Muscle of leg (tissue), 16 donors: ENCODE measurements at places on chromosomes 3 and 15.

DNA sequence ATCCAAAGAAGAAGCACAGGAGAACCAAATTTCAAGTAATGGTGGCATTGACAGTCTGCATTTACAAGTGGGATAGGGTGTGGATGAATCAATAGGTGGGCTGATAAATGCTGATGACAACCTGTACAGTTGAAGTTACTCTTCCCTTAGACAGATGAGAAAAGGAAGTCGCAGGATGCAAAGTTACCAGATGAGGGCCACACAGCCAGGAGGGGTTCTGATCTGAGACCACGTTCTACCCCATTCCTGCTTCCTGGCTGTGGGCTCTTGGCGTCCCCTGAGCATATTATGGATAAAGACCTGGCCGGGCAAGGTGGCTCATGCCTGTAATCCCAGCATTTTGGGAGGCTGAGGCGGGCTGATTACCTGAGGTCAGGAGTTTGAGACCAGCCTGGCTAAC lies 104.6 kb downstream of the EOMES start:
- no peak overlapping the region for H3K4me3 ChIP-seq
- no peaks in the 10 kb centered on the region for H3K36me3 ChIP-seq
- no peaks in the 10 kb centered on the region for H3K4me1 ChIP-seq
- H3K27me3 ChIP-seq: no peaks in the 10 kb centered on the region

DNA sequence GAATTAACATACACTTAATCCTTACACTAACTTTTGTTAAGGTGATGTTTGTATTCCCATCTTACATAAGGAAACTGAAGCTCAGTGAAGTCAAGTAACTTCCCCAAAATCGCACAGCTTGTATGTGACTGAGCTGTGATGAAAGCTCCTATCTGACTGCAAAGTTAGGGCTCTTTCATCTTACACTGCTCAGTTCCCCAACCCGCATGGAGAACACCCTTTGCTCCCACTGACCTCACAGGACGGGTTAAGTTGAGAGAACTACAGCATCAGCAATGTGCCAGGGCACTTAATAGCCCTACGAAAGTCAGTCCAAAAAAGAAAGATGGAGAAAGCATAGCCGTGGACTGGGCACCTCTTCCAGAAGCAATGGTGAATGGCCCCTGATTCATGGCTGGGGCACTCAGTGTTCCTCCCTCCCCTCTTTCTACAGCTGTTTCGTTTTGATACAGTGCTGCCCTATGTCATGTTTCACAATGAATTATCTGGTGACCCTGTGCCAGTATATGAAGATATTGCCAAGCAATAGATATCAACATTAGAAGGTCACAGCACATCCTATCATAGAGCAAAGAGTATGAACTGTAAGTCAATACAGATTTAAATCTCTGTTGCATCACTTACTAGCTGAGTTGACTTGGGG lies 38.0 kb downstream of the CADPS start:
- no peaks in the 10 kb centered on the region for H3K27me3 ChIP-seq
- H3K36me3 ChIP-seq: no peaks in the 10 kb centered on the region
- no peak overlapping the region for H3K27ac ChIP-seq
- H3K4me1 ChIP-seq: no peaks in the 10 kb centered on the region
- no peak overlapping the region for H3K4me3 ChIP-seq

DNA sequence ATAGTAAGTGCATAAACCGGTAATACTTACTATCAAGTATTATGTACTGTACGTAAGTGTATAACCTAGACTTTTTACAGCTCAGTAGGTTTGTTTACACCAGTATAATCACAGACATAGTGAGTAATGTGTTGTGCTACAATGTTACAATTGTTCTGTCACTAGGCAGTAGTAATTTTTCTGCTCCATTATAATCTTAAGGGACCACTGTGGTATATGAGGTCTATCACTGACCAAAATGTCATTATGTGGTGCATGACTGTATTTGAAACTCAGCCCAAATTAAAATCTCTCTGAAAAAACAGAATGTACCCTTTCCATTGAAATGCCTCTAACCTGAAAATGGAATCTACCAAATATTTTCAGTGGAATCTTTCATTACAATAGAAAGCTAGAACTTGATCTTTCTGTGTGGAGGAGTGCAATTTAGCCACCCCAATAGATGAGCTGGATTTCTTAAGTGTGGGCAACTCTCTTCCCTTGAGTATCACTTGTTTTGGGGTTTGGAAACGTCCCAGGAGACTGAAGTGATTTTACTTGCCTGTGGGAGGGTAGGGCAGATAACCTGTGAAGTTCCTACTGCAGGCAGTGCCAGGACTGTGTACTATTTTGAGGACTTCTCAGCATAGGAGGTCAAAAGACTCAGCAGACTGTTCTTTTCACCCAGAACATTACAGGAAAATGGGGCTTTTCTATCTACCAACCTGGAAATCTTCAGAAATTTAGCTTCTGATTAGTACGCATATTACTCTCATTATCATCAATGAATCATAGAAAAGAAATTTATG lies 50.9 kb downstream of the FAM98B start:
- no peak for DNase-seq
- no peaks in the 10 kb centered on the region for H3K36me3 ChIP-seq
- no peaks in the 10 kb centered on the region for H3K4me1 ChIP-seq

- H3K36me3 ChIP-seq: no peaks in the 10 kb centered on the region
- no peaks in the 10 kb centered on the region for H3K27me3 ChIP-seq
- H3K27ac ChIP-seq: no peak overlapping the region
- H3K4me1 ChIP-seq: peaks cover 6% of the 10 kb centered on the region
- no peak overlapping the region for H3K4me3 ChIP-seq
Measured at GRCh38 chr15:51726302-51727073, 11.0 kb downstream of the LYSMD2 start.

- no peaks in the 10 kb centered on the region for H3K4me1 ChIP-seq
- peak; percentile 58 for DNase-seq
- no peaks in the 10 kb centered on the region for H3K27me3 ChIP-seq
Measured at GRCh38 chr15:65902373-65902772, 33.1 kb downstream of the RAB11A start.

- no peaks in the 10 kb centered on the region for H3K4me1 ChIP-seq
- peaks cover 16% of the 10 kb centered on the region for H3K27me3 ChIP-seq
- no peak overlapping the region for H3K27ac ChIP-seq
- no peak overlapping the region for H3K4me3 ChIP-seq
Measured at GRCh38 chr3:126696701-126697267, 7.3 kb upstream of the CHCHD6 start.

DNA sequence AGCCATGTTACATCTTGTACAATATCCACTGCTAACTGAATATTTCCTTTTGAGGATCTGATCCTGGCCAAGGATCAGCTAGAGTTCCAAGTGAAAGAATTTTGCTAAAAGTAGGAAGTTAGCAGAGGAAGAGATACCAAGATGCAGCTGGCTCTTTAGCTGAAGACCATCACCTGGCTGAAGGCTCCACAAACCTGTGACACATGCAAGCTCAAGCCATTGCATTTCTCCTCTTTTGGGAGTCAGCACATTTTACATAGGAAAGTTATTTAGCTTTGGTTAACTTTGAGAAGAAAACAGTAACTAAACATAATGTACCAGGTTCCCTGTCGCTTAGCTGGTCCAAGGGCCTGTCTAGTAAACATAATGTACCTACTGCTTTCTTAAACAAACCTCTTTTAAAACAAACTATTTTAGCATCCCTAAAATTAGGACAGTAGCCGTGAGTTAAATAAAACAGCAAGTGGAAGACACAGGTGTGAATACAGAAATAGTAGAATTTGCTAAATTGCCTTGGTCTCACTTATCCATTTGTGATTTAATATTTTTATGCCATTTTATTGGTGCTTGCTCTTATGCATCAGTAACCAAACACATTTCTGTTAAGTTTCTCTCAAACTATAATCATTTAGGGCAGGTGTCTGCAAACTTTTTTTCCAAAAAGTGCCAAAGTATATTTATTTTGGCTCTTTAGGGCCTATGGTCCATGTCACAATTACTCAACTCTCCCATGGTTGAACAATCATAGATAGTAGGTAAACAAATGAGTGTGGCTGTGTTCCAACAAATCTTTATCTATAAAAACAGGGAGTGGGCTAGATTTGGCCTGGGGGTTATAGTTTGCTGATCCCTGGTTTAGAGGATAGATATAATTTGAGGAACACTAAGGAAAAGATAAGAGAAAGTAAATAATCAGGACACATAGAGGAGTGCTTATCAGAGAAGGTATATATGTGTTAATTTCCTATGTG lies 11.2 kb downstream of the GCSAM start:
- no peak overlapping the region for H3K4me3 ChIP-seq
- DNase-seq: no peak
- H3K4me1 ChIP-seq: peaks cover 15% of the 10 kb centered on the region
- H3K36me3 ChIP-seq: no peaks in the 10 kb centered on the region

GRCh38 chr3:197854596-197855343 lies 63.7 kb downstream of the LRCH3 start:
- no peaks in the 10 kb centered on the region for H3K27me3 ChIP-seq
- H3K4me3 ChIP-seq: no peak overlapping the region
- peaks cover 40% of the 10 kb centered on the region for H3K36me3 ChIP-seq

GRCh38 chr15:87816811-87817210 lies 439.7 kb downstream of the NTRK3 start:
- no peaks in the 10 kb centered on the region for H3K27me3 ChIP-seq
- H3K27ac ChIP-seq: no peak overlapping the region
- H3K4me3 ChIP-seq: no peak overlapping the region
- no peak for DNase-seq
- H3K36me3 ChIP-seq: no peaks in the 10 kb centered on the region

GRCh38 chr3:12334786-12335185 lies 45.9 kb downstream of the PPARG start:
- H3K4me3 ChIP-seq: no peak overlapping the region
- H3K27me3 ChIP-seq: no peaks in the 10 kb centered on the region
- H3K27ac ChIP-seq: no peak overlapping the region
- no peaks in the 10 kb centered on the region for H3K36me3 ChIP-seq
- no peak for DNase-seq

DNA sequence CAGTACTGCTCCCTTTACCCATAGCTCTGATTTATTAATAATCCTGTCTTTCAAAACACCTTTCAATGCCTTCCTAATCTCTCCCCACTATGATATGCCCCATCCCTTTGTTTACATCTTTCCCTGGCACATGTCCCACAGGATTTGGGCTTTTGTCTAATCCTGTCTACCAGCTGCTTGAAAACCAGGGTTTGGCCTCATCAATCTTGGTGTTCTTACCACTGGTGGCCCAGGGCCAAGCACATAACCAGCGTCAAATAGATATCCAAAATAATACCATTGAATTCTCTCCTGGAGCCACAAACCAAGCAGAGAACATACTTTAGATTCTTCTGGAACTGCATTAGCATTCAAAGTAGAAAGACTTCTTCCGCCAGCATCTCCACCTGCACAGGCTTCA lies 104.8 kb upstream of the PPP2R3A start:
- H3K4me1 ChIP-seq: no peaks in the 10 kb centered on the region
- H3K27me3 ChIP-seq: no peaks in the 10 kb centered on the region
- no peak overlapping the region for H3K4me3 ChIP-seq
- H3K27ac ChIP-seq: no peak overlapping the region
- peak; percentile 3 for DNase-seq

GRCh38 chr3:11221818-11222415 lies 50.3 kb upstream of the ATG7 start:
- H3K27ac ChIP-seq: peak overlapping the region; percentile 54
- no peaks in the 10 kb centered on the region for H3K36me3 ChIP-seq
- DNase-seq: peak; percentile 55
- no peaks in the 10 kb centered on the region for H3K27me3 ChIP-seq
- H3K4me1 ChIP-seq: no peaks in the 10 kb centered on the region

GRCh38 chr15:74228723-74229081 lies 7.4 kb upstream of the CCDC33 start:
- H3K4me1 ChIP-seq: peaks cover 32% of the 10 kb centered on the region
- no peak overlapping the region for H3K4me3 ChIP-seq
- H3K36me3 ChIP-seq: no peaks in the 10 kb centered on the region
- H3K27me3 ChIP-seq: peaks cover 10% of the 10 kb centered on the region
- H3K27ac ChIP-seq: peak overlapping the region; percentile 78
- DNase-seq: peak; percentile 84

- H3K27me3 ChIP-seq: peaks cover 28% of the 10 kb centered on the region
- DNase-seq: peak; percentile 6
- no peak overlapping the region for H3K27ac ChIP-seq
- H3K4me3 ChIP-seq: peak overlapping the region; percentile 44
Measured at GRCh38 chr3:33217866-33218445, 654 bp downstream of the SUSD5 start.

- peaks cover 11% of the 10 kb centered on the region for H3K36me3 ChIP-seq
- H3K27me3 ChIP-seq: no peaks in the 10 kb centered on the region
- no peak for DNase-seq
- H3K4me1 ChIP-seq: peaks cover 1% of the 10 kb centered on the region
Measured at GRCh38 chr3:130576375-130577266, 59.6 kb downstream of the COL6A6 start.

DNA sequence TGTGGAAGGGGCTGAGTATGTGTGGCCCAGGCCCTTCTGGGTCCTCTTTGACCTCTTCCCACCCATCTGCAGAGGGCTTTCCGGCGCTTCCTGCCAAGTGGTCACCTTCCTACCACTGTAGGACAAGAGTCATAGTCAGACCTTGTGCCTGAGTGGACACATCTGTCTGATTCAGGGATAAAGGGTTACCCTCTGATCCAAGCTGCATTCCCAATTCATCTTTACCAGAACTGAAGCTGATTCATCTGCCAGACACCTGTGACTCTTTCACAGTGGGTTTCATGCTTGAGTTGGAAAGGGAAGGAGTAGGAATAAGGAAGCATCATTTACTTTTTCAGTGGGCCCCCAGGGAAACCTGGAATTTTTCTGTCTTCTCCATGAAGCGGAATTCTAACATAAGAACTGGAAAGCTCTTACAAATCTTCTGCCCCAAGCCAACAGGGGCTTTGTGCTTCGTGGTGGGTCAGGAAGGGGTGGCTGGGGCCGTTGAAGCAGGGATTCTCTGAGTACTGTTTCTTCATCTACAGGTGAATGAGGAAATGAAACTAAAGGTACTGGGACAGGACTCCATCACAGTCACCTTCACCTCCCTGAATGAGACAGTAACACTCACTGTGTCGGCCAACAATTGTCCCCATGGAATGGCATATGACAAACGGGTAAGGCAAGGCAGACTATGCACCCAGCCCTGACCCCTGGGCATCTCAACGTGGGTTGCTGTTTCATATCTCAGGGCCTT lies 46.4 kb downstream of the C3orf20 start:
- peaks cover 12% of the 10 kb centered on the region for H3K4me1 ChIP-seq
- H3K27me3 ChIP-seq: no peaks in the 10 kb centered on the region
- no peak overlapping the region for H3K4me3 ChIP-seq
- no peaks in the 10 kb centered on the region for H3K36me3 ChIP-seq
- DNase-seq: no peak
